ENCODE measurements at places on chromosomes 5 and 9. TPM values are rescaled to one million over a fixed set of nuclear protein-coding genes. Genes with fewer than 3 reads are reported as not detected.

DNA sequence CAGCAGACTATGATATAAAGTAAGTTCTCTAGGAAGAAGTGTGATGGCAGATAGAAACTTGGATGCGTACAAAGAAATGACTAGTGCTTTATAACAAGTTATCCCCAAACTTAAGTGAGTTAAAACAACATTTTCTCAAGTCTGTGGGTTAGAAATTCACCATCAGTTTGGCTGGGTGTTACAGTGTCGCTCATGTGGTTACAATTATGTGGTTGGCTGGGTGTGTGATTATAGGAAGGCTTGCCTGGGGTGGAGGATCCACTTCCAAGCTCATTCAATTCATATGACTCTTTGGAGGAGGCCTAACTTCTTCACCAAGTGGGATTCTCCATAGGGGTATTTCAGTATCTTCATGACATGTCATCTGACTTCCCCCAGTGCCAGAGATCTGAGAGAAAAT is 10.3 kb upstream of the C9orf40 start:
- DNase-seq: no peak

The C5 gene
- 8.1 TPM for total RNA-seq

DNA sequence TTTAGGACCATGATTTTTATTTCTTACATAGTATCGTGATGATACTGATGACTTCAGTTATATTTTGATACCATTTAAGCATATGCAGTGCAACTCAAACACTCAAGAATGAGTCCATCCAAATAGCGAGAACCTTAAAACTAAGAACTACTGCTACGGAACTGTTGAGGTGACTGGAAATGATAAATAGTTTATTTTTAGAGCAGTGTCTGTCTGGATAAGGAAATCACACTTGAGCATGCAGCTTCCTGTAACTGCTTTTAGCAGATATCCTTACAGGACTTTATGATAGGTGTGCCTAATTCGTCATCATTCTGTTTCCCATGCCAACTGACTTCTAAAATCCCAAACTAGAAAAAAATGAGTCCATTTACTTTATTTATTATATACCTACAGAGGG is 85.5 kb downstream of the ADGRV1 start:
- no peak for DNase-seq

GRCh38 chr5:122501089-122501435 is 189.0 kb downstream of the SNCAIP start:
- DNase-seq: no peak

The C5orf34 gene
- 3.2 TPM for total RNA-seq

DNA sequence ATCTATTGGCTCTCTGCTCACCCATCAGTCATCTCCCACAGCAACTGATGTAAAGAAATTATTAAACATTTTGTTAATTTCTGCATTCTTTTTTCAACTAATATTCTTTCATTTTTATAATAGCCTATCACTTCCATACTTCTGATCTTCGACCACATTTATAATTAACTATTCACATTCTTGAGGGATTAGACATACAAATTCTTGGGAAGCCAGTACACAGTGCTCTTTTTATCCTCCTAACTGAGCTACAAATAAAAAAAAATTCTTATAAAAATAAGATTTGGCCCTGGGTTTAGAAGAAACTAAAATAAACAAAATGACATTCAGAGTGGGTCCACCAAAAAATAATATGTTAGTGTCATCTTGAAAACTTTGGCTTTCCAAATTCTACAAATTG is 103.7 kb upstream of the ITGA1 start:
- DNase-seq: no peak

DNA sequence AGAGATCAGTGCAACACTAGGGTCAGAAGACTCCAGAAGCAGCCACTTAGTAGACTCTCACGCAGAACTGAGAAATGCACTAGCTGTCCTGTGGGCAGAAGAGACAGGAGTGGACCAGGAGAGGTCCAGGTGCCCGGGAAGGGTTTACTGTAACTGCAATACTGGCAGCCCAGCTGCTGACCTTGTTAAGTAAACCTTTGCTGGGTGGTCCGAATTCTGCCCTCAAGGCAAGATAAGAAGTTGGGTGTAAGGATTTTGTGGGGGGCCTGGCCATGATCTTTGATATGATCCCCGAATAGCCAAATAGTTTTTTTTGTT is 91.3 kb downstream of the PDE6A start:
- DNase-seq: no peak

DNA sequence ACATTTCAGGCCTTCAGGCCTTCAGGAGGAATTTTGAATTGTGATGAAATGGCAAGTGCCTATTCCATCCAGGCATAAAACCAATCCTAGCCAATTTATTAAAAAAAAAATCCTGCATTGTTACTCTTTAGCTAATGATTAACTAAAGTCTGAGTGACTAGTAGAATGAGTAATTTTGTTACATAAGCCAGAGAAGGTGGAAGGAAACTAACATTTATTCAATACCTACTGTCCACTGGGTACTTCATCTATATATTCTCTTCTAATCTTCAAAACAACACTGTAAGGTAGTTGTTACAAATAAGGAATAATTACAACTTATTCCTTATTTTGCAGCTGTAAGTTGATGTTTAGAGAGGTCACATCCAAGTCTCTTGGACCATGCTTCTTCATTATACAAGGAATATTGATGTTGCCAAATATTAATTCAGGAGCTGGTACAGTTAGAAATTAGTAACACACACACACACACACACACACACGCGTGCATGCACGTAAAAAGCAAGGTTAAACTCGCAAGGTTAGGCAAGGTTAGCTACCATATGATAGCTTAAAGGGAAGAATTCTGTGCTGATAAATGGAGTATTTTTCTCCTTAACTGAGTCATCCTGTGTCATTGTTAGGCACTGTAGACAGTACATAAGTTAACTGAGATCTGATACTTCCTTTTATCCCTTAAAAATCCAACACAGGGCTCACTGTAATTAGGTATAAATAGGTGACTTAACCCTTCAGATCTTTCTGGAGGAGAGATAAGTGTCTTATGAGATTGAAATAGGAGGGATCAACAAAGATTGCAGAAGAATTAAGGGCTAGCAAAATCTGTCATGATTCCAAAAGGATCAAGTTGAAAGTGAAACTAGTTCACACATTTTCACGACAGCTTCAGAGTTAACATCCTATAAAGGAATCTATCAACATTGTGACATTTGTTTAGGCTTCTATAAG is 596.9 kb downstream of the PDE4D start:
- DNase-seq: no peak

DNA sequence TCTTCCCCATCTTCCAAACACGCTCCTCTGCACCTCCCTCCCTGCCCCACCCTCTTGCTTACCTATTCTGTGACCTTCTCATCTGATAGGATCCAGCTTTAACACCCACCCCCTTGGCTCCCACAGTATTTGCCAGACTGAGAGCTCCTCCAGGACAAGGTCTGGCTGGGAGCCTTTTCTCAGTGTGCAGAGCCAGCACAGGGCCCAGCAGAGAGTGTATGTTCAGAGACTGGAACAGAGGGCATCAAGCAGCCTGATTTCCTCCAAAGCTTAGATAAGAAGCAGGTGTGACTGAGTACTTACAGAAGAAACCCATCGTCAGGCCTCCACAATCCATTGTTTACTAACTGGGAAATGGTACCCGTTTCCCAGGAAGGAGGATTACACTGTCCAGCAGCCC is 26.6 kb downstream of the LHX6 start:
- DNase-seq: no peak

DNA sequence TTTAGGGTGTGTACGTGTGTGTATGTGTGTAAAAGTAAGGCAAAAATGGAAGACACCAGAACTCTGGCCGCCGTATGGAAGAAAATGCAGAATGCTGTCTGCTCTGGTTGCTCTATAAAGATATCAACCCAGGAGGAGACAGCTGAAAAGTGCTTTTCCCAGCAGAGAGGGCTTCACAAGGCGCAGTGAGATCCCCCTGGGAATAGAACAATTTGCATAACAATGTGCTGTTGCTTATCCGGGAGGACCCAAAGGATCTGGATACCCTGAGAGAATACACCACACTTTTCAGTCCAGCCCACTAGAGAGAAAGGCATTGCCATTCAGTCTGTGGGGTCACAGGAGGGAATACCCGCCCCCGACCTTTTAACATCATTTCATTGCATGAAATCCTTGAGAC is 230.6 kb downstream of the EBF1 start:
- no peak for DNase-seq

DNA sequence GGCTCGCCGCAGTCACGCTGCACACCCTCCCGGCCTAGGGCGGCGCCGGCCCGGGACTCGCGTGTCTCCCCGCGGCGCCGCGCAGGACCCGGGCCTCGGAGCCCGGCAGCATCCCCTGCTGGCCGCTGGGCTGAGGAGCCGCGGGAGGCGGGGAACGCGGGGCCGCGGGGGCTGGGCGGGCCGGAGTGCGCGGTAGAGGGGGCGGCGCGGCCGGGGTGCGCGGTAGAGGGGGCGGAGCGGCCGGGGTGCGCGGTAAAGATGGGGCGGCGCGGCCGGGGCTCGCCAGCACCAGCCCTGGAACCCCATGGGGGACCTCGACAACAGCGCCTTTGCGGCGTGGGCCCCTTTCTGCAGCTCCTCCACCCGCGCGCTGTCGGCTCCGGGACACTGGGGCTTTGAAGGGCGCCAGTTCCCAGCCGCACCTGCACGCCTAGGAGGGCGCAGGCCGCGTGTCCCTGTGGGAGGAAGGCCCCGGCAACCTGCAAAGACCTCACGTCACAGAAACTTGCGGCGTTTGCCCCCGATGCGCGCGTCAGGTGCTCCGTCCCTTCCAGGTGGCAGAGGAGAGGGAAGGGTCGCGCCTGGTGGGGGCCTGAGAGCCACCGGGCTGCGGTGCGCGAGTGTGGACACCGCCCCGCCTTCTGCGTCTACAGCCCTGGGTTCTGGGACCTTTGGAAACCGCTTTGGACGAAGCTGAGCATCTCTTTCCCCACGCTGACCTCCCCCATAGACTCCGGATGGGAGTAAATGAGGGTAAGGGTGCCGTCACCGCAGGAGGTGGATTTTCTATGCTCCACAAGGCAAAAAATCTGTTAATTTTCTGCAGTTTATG is 49.6 kb downstream of the NSUN2 start:
- DNase-seq: no peak

DNA sequence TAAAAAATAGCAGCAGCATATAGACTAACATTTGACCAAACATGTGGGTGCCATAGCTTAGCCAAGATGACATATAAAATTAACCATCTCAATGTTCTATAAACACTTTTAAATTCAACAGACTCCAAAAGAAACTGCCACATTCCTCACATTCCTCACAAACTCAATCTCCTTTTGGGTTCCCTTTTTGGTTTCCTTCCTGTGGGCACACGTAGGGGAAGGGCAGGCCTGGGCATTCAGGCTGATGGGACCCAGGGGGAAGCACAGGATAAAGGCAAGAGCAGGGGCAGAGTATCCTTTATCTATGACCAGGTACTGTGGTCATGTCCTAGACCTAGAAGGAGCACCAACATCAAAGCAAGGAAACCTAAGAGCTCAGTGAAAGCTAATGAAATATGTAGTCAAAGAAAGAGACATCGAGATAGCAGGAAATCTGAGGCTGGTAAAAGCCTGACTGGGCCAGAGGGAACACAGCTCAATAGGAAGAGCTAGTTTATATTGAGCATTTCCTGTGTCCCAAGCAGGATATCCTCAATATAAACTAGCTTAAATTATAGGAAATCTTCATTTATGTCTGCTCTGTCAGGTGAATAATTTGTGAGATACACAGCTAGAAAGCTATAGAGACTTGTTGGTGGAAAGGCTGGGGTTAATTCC is 13.6 kb upstream of the ERAP1 start:
- no peak for DNase-seq

- DNase-seq: no peak
Observed at GRCh38 chr9:35990155-35990554, 32.2 kb upstream of the OR2S2 start.

The PCDHGB2 gene
- 4.3 TPM for total RNA-seq

DNA sequence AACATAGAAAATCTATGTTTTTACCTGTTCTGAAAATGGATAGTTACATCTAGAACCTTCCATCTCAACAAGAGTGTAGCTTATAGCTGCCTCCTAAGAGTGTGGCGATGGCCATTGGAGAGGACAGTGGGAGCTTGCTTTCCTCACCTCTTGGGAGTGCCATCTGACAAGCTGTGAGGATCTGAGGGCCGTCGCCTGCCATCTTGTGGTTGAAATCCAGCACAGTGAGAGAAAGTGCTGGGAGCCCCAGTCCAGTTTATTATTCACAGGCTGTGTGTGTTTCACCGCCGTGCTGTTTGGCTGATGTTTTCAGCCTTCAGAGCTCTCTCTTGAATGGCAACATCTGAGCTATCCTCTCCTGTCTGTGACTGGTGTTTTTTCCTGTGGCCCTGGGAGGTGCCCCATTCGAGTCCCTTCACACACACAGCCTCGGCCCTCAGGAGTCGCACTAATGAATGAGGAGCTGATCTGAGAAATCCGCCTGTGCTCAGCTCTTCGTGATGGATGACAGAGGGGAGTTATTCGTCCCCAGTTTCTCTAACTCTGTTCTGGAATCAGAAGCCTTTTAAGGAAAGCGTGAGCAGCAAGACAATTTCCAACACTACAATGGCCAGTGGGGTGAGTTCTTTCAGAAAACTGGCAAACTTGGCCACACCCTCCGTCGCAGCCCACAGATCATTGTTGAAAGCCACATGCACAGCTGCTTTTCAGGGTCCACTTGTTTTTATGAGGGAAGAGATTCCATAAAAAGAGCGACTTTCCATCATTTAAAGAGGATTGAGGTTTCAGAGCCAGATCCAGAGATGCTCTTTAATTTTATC is 170.3 kb downstream of the PDZD2 start:
- DNase-seq: peak; percentile 61

DNA sequence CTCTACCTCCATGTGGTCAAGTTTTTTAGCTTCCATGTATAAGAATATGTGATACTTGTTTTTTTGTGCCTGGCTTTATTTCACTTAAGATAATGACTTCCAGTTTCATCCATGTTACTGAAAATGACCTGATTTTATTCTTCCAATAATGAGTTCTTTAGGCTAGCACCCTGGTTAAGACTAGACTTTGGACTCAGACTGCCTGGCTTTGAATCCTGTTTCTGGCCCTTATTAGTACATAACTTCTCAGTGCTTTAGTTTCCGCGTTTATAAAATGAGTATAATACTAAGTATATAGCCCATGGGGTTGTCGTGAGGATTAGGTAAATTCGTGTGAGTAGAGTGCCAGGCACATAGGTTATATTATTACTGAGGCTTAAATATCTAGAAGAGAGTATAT is 18.5 kb downstream of the KIAA1958 start:
- no peak for DNase-seq

The TMEFF1 gene
- total RNA-seq: not detected

- no peak for DNase-seq
Observed at GRCh38 chr5:135205632-135206349, 171.8 kb upstream of the PITX1 start.

DNA sequence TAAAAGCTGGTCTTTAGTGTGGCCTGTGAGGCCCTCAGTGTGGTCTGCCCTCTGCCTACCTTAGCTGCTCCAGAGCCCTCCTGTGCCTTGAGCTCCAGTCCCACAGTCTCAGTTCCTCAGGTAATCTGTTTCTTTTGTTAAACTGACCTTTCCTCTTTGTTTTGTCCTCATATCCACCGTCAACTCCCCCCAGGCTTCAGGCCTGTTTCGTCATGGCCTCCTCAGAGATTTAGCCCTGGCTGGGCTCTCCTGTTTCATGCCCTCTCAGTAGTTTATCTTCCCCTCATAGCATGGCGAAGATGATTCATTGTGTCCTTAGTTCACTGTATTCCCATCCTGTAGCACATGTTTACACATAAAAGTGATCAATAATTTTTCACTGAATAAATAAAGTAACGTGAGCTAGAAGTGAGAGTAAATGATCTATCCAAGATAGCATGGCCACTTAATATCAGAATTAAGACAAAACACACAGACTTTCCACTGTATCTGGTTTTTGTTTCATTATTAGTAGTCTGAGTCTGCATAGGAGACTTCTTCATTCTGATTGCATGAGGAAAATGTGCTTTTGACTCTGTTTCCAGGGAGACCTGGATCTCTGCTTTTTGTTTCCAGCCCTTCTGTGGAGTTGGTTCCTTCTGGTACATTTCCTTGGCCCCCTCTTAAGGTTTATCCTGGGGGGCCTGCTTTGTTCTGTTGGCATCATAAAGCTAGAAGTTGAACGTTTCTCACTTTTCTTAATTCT is 70.5 kb downstream of the SNX24 start:
- DNase-seq: no peak

Measured in ureter (tissue), 1 donor.